Stimulated activated CD4-positive, alpha-beta T cell treated with anti-CD3 and anti-CD28 coated beads, Interleukin-12 subunit alpha, Interleukin-12 subunit beta, amount 100 ng/mL, for 24 hours (primary cell): ENCODE measurements at places on chromosomes 13 and 19.

GRCh38 chr19:1239796-1240737, 1.5 kb upstream of the ATP5F1D start:
- peak; percentile 87 for DNase-seq

DNA sequence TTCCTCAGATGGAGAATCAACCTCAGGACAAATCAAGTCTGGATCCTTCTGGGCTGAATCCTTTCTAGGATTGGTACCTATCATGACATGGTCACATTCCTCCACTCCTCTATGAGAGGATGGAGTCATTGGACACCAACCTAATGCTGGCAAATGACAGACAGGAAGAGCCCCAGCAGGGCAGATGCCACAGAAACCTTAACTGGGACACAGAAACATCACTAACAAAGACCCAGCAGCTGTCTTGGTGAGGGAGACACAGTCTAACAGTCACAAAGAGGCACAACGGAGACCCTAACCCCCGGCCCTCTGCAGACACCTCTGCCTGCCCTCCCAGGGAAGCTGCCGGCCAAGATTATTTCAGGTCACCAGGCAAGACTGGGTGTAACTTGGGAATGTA, 2.1 kb downstream of the ANKRD27 start:
- no peak for DNase-seq

DNA sequence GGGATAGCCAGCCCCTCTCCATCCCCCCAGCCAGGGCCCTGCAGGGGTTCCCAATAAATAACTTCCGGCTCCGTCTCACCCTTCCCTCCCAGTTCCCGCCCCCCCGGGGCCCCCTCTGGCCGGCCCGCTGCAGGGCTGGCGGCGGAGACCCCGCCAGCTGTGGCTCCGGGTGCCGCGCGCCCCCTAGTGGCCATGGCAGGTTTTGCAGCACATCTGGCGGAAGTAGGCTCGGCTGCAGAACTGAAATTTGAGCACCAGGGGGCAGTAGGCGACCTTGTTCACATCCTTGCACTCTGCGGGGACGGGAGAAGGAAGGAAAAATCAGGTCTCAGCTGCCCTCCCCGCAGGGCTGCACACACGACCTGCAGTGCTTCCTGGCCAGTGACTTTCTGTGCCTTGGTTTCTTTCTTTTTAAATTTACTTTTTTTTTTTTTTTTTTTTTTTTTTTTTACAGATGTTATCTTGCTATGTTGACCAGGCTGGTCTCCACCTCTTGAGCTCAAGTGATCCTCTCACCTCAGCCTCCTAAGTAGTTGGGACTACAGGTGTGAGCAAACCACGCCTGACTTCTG, 3.6 kb upstream of the MYO1F start:
- peak; percentile 77 for DNase-seq

- DNase-seq, result no peak
Measured at GRCh38 chr13:114035583-114036531, 62.0 kb upstream of the C13orf46 start.

- DNase-seq, result no peak
Measured at GRCh38 chr13:107438251-107438650, 777.1 kb downstream of the LIG4 start.

DNA sequence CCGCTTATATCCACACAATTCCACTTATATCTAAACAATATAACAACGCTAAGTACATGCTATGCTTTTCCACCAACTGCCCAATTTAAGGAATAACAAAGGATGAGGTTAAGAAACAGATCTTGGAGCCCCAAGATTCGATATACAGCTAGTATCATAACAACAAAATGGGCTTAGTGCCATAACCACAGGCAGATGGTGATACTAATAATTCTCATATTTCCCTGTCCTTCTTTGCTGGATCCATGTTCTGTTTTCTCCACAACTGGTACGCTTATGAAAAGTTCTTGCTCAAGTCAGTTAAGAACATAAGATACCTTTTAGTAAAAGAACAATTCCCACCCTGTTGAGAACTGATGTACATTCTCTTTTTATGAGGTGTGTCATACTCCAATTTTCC, 33.9 kb downstream of the CAB39L start:
- DNase-seq, result no peak

- DNase-seq, result no peak
Measured at GRCh38 chr13:49810567-49811526, 18.4 kb upstream of the KPNA3 start.

GRCh38 chr13:59144700-59145099, 1019.0 kb downstream of the DIAPH3 start:
- no peak for DNase-seq

DNA sequence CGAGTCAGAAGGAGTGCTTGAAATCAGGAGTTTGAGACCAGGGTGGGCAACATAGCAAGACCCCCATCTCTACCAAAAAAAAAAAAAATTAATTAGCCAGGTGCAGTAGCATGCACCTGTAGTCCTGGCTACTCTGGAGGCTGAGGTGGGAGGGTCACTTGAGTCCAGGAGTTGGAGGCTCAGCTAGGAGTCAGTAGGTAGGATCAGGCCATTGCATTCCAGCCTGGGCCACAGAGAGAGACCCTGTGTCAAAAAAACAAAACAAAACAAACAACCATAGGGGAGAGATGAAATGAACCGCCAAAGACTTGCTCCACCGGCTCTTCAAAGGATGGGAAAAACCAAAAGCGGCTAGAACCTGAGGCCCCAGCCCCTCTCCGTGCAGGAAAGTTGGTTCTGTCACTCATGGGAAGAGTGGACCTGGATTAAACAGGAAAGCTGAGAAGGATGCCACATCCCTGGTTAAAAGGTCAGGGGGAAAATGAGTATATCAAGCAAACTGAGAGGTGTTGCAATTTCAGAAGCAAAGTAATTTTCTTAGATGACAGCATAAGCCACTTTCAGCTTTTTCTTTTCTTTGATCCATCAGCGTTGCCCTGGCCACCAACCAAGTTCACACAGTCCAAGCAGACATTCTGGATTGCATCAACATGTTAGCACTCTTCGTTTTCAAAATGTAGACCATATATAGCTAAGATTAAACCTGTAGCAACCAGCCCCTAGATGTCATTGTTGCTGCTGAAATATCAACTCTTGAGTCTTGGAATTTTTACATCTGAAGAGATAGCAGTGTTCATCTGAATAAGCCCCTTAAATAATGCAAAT, 8.9 kb upstream of the ZNF507 start:
- no peak for DNase-seq

GRCh38 chr19:7226739-7227138, 67.5 kb downstream of the INSR start:
- no peak for DNase-seq

- no peak for DNase-seq
Measured at GRCh38 chr19:8001651-8001994, 3.8 kb downstream of the ELAVL1 start.

- DNase-seq, result no peak
Measured at GRCh38 chr13:23842406-23842805, 46.8 kb downstream of the MIPEP start.

DNA sequence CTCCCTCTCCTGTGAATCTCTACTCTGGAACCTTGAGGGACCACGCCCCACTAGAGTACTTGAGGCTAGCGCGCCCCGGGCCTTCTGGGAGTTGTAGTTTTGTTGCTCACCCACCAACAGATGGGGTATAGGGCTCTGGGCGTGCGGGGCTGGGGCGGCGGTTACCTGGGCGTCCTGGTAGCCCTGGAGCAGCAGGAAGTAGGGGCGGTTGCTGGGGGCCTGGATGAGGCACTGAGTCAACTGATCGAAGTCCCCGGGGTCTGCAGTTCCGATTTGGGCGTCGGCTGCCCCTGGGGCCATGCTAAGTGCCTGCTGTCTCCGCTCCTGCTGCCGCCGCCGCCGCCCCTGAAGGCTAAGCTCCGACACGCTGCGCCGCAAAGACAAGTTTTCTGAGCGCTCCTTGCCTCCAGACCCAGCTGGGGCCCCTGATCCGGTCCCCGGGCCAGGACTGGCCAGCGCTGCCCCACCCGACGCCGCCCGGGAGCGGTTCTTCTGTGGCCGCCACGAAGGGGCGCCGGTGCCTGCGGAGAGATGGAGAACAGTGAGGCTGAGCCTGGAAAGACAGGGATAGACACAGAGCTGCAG, 5.3 kb downstream of the RASIP1 start:
- no peak for DNase-seq

- DNase-seq, result no peak
Measured at GRCh38 chr19:10266706-10267105, 4.2 kb upstream of the ICAM1 start.

DNA sequence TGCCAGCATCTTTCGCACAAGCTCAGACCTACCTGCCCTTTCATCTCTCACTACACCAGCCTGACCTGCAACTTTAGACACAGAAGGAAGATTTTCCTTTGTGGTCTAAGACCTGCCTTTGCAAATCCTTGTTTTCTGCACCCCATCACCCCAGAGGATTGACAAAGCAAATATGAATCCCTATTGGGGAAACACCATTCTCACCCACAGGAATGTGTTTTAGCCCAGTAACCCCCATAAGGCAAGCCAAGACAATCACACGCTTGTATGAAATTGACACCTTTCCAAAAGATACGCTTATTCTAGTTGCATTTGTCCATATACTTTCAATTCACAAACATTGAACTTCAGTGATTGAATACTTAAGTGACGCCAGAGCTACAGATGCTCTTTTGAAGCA, 55.7 kb downstream of the SPATA13 start:
- DNase-seq, result no peak

- peak; percentile 82 for DNase-seq
Measured at GRCh38 chr19:50728084-50728737, 5.0 kb downstream of the CLEC11A start.

DNA sequence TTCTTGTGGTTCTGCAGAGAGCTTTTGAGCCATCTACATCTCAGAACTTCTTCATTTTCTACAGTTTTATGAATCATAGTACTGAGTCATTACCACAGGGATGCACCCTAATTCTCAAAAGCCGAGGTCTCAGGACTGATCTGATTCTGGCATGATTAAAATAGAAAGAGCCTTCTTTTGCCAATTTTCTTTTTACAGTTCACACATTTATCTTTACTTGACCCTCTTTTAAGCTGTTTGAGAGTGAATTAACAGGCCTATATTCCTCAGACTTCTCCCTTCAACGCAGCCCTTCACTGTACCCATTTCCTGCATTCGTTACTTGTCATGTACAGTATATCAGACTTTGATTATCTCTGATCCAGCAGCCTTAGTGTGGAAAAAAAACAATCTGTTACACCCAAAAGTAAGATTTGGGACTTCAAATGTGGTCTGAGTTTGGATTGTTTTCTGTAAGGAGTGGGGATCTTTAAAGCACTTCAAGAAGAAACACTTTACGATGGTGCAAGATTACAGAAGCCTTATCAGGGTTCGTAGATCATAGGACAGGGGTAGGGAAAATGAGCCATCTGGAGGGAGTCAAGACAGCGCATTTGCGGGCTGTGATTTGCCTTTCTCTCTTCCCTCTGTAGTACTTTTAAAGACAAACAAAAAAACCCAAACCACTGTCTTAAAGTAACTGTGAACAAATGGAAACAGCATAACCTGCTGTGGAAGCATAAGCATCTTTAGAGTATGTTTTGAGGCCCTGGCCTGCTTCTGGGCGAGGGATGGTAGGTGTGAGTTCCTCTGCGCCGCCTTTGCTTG, 15.3 kb upstream of the GPR183 start:
- DNase-seq, result no peak

GRCh38 chr13:47306991-47307390, 410.1 kb upstream of the HTR2A start:
- no peak for DNase-seq

DNA sequence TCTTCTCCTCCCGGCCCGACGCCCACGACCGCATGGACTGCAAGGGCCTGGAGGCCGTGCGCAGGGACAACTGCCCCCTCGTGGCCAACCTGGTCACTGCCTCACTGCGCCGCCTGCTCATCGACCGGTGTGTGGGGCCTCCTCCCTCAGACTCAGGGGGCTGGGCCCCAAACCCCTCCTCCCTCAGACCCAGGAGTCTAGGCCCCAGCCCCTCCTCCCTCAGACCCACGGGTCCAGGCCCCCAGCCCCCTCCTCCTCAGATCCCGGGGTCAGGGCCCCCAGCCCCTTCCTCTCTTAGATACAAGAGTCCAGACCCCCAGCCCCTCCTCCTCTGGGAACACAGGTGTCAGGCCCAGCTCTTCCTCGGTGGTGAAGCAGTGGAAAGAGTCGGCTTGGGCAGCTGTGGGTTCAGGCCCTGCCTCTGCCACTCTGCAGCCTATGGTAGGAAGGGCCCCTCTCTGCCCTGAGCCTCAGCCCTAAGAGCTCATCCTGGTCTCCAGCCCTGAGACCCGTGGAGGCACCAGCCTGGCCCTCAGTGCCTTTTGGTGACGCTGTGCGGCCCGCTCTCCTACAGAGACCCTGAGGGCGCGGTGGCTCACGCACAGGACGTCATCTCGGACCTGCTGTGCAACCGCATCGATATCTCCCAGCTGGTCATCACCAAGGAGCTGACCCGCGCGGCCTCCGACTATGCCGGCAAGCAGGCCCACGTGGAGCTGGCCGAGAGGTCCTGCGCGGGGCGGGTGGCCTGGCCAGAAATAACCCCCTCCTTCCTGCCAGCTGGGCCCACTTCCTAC, 3.7 kb upstream of the SPIB start:
- peak; percentile 75 for DNase-seq

- no peak for DNase-seq
Measured at GRCh38 chr19:33408538-33409434, 35.3 kb downstream of the CEBPG start.

GRCh38 chr13:84279166-84279565, 396.9 kb upstream of the SLITRK1 start:
- DNase-seq, result no peak

DNA sequence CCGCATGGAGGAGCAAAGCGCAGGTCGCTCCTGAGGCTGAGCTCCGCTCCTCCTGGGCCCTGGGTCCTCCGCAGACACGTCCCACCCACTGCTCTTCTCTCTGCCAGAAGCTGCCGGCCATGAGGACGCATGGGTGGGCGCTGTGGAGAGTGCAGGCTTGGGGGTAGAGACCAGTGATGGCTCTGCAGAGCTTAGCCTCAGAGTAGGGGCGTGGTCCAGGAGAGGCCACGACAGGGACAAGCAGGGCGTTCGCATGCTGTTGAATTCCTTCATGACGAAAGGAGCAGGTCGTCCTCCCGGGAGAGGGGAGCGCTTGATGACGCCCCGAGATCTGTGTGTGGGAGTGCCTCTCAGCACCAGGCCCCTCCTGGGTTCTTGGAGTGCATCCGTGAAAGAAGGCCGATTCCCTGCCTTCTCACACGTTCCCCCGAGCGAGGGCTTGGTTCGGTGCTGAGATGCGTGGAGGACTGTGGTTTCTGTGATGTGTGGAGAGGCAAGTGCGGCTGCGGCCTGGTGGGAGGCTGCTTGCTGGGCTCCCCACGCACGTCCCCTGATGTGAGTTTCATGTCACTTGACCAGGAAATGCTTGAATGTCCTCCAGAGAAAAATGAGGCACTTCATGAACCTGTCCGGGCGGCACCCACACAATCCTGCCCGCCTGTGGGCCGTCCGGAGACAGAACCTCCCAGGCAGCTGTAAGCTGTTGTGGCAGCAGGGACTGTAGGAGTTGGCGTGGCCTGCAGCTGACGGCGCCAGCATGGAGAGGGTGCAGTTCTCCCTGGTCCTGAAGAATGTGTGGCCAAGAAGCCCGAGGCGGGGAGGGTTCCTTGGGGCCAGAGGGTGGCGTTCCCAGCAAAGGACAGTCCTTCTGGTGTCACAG, 4.5 kb downstream of the SF3A2 start:
- DNase-seq, result no peak

- DNase-seq, result no peak
Measured at GRCh38 chr13:110014719-110015118, 228.3 kb upstream of the IRS2 start.

- DNase-seq, result no peak
Measured at GRCh38 chr19:32082028-32082427, 263.4 kb upstream of the ZNF507 start.
